ENCODE measurements at places on chromosomes 1 and 21.

GRCh38 chr1:6465461-6466005 lies 440 bp downstream of the TNFRSF25 start:
- peak; percentile 73 for DNase-seq

GRCh38 chr1:77562596-77563150 lies 119.8 kb downstream of the ZZZ3 start:
- no peak for DNase-seq

DNA sequence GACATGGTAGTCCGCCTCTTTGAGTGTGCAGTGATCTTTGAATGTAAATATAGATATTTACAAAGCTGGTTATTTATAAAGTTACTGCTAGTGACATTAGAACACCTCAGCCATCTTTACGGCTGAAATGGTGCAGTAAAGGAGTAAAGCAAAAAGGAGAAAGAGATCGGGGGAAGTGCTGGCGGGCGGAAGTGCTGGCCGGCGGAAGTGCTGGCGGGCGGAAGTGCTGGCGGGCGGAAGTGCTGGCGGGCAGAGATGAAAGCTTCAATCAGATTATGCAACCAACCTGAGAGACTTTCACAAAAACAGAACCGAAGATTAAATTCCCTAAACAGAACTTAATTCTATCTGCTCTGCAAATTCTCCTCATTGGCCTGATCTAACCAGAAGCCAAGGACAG lies 1.4 kb upstream of the OR14A16 start:
- no peak for DNase-seq

- DNase-seq = no peak
Observed at GRCh38 chr1:154420961-154421924, 16.1 kb downstream of the IL6R start.

DNA sequence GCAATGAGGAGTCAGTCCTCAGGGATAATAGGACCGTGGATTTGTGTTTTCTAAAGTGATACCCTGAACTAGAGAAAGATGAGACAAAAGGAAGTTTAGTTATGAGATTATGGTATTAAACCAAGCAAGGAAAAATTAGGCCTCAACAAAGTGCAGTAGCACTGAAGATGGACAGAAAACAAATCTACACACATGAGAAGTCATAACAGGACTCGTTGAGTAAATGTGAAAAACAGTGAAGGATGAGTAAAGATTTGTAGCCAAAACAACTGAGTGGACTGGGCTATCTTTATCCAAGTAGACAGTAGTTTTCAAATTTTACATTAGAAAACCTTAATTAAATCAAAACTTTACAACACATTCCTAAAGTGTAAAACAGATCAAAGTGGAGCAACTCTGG lies 15.0 kb downstream of the EPRS1 start:
- no peak for DNase-seq

DNA sequence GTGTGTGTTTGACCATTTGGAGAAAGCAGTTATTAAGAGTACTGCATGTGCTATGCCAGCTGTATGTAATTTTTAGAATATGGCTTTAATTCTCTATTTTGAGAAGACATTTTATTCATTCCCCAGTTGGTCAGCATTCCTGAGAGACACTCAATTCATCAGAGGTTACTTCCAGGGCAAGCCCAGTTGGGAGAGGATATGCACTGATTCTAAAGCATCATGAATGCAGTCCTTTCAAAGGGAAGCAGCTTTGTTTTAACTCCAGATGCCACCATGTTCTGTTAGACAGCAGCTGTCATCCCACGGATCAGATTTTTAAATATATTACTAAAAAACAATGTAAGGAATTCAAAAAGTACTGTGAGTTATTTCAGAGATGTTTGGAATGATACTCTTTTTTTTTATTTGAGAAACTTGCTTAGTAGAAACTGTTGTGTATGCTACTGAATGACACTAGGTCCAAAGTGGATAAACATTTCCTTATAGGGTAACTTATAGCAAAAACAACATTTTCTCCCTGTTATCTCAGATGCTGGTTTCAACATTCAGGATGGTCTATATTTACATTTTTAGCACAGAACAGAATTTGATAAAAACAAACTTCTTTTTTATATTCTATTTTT lies 149.5 kb upstream of the B3GALT2 start:
- DNase-seq = no peak

GRCh38 chr1:162151900-162152829 lies 82.7 kb downstream of the NOS1AP start:
- DNase-seq = peak; percentile 9

GRCh38 chr1:177356674-177357435 lies 186.1 kb downstream of the BRINP2 start:
- no peak for DNase-seq

- no peak for DNase-seq
Observed at GRCh38 chr1:116382857-116383483, 9.9 kb downstream of the ATP1A1 start.

GRCh38 chr1:18682375-18682774 lies 51.7 kb downstream of the PAX7 start:
- no peak for DNase-seq

- no peak for DNase-seq
Observed at GRCh38 chr1:204171751-204172178, 5.6 kb upstream of the REN start.

- no peak for DNase-seq
Observed at GRCh38 chr1:51574796-51575195, 42.1 kb upstream of the OSBPL9 start.

- DNase-seq = no peak
Observed at GRCh38 chr1:234649432-234650081, 39.6 kb upstream of the IRF2BP2 start.

- DNase-seq = no peak
Observed at GRCh38 chr1:204867666-204868339, 2.9 kb upstream of the NFASC start.

GRCh38 chr21:36156815-36157670 lies at the start of gene DOP1B:
DOP1B (plus strand) TSS chr21:36156824; CDS start chr21:36164734, 7,910 bp downstream.
- peak; percentile 64 for DNase-seq

- DNase-seq = no peak
Observed at GRCh38 chr21:33273044-33273443, 6.9 kb downstream of the IL10RB start.

- DNase-seq = no peak
Observed at GRCh38 chr21:45870851-45871615, 110.5 kb upstream of the COL6A1 start.

- peak; percentile 91 for DNase-seq
Observed at GRCh38 chr1:12472798-12473551, 145.0 kb downstream of the DHRS3 start.

DNA sequence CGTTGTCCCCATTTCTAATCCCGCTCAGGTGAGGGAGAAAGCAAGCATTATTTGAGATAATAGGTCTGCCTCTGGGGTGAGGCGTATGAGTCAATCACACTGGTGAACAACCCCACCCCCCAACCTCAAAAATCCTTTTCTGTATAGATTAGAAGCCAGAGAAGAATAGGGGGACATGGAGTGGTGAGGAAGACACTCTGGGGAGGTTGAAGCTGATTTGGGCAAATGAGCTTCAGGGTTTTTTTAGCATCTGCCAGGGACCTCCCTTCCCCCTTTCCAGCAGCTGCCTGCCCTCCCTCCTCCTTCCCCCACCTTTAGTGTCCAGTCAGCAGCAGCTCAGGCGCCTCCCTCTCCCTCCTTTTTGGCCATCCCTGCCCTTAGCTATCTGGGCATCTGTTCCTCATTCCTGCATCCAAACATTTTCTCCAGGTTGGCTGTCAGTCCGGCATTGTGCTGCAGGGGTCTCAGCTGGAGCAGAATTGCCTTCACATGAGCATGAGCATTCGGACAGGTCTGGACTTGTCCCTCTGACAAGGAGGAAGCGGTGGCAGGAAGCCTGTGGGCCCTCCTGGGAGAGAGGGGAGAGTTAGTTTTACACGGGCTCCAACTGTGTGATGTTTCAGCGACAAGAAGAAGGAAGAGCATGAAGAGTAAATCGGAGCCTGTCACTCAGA lies 30.8 kb upstream of the PTGFRN start:
- peak; percentile 24 for DNase-seq

GRCh38 chr21:45256912-45257672 lies 30.6 kb downstream of the POFUT2 start:
- no peak for DNase-seq

GRCh38 chr1:207004931-207005830 lies 27.4 kb downstream of the C1orf116 start:
- DNase-seq = peak; percentile 64

DNA sequence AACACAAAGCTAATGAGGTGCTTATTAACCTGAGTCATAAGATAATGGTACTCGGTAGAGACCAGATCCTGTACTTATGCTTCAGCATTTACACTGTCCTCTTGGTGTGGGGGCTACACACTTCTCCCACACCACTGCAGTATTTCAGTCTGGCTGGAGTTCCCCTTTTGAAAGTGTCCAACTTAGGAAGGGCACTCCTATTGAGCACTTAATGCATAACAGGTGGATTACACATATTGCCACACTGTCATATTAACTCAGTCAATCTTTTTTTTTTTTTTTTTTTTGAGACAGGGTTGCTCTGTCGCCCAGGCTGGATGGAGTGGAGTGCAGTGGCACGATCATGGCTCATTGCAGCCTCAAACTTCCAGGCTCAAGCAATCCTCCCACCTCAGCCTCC lies 1.5 kb downstream of the GPATCH4 start:
- no peak for DNase-seq

DNA sequence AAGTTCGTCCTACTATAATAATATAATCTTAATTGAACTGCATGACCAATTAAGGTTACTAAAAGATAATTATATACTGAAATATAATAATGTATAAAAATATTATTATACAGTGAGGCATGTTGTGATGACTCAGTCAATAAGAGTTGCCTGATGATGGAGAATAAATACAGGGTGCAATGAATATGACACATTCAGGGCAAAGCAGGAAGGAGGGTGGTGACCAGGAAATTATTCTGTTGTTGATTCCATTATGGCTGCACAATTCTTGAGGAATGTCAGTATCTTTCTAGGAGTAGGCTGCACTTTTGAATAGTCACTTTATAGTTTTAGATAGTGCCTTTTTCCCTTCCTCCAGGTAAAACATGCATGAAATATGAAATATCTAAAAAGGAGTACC lies 46.4 kb upstream of the RGS21 start:
- no peak for DNase-seq

GRCh38 chr1:11531943-11532342 lies 53.0 kb downstream of the DISP3 start:
- DNase-seq = no peak

DNA sequence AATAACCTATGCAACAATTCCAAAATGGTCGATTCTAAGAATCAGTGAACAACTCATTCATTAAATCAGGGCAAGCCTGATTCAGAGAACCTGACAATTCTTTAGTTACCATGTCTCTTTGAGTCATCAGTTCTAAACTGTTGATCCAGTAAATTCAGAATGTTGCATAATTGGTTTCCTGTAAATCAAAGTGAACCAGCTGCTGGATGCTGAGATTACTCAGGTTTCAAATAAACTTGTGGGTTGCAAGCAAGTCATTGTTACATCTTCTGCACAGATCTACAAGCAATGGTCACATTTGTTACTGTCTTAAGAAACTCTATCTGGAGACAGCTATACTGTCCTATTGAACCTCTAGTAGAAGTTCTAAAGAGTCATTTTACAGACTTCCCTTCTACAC lies 16.5 kb downstream of the PLA2G2D start:
- DNase-seq = no peak

DNA sequence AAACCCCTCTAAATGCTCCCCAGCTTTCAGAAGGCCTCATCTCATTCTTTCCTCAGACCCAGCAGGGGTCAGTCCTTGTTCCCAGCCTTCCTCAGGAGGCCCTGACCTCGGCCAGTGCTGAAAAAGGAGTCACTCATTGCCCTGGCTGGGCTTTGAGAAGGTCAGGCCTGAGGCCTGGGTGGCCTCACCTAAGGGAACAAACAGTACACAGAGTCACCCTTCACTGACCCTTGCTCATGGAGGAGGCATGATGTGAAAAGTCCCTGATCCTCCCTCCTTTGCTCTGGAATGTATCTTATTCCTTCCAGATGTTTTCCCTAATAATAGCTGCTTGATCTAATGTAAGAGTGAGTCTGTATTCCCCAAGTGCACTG lies 117.7 kb upstream of the SLC44A3 start:
- DNase-seq = no peak

DNA sequence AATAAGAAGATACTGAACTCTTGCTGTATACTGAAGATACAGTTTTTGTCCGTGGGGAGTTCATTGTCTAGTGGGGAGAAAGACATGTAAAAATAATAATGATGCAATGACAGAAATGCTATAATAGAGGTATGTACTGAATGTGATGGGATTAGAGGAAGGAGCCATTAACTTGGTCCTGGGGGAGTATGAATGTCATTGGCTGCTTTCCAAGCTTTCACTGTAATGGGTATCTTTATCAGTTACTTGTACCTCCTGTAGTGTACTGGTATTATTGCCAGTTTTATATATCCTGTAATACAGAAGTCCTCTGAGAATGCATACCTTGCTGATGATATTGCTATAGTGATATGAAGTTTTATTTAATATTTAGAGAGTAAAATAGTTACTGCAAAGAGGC lies 7.4 kb downstream of the BTBD8 start:
- no peak for DNase-seq

- DNase-seq = no peak
Observed at GRCh38 chr1:73511038-73511437, 686.9 kb downstream of the LRRIQ3 start.

DNA sequence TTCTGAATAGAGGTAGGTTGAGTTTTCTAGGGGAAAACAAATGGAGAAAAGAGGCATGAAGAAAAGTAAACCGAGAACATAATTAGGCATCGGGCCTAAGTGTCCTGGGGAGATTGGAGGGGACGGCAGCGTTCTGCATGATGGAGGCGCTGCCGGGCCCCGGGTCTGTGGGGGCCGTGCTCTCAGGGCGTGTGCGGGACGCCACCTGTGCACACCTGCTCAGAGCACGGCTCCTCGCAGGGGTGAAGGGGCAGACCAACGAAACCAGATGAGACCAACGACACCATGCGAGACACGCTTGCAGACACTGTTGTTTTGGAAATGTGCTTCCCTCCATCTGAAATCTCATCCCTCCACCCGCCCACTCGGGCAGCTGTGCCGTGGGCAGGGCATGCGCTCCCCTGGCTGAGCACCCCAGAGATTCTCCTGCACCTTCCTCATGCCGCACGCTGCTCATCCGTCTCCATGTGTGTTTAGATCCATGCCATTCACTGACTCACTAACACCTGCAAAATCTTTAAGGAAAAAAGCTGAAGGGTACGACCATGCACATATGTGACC lies 28.2 kb upstream of the TRAPPC10 start:
- DNase-seq = no peak

- DNase-seq = no peak
Observed at GRCh38 chr1:109148987-109149561, 35.2 kb downstream of the ELAPOR1 start.
